ENCODE measurements at places on chromosomes 2 and 18.

- DNase-seq: no peak
Measured at GRCh38 chr18:26207937-26208336, 18.3 kb upstream of the TAF4B start.

GRCh38 chr2:189927823-189928222 lies 134.7 kb downstream of the MSTN start:
- DNase-seq: no peak

DNA sequence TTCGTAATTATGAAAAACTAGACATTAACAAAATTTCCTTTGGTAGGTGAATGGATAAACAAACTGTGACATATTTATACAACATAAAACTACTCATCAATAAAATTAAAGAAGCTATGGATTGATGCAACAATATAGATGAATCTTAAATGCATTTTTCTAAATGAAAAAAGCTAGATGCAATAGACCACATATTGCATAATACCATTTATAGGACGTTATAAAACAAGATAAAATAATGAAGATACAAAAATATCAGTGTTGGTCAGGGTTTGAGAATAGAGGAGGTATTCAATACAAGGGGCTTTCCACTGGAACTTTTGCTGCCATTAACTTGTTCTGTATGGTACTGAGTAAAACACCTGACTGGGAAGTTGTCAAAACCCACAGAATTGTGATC lies 314.4 kb downstream of the GRB14 start:
- DNase-seq: no peak

GRCh38 chr18:12520442-12520992 lies 112.8 kb downstream of the PRELID3A start:
- no peak for DNase-seq

- no peak for DNase-seq
Measured at GRCh38 chr2:98869272-98869641, 66.8 kb downstream of the CRACDL start.
